Suppressor macrophage (primary cell): ENCODE measurements at places on chromosomes 5 and 9.

- no peak for DNase-seq
These were observed 33.2 kb downstream of the SLC22A4 start for GRCh38 chr5:132327252-132327955.

DNA sequence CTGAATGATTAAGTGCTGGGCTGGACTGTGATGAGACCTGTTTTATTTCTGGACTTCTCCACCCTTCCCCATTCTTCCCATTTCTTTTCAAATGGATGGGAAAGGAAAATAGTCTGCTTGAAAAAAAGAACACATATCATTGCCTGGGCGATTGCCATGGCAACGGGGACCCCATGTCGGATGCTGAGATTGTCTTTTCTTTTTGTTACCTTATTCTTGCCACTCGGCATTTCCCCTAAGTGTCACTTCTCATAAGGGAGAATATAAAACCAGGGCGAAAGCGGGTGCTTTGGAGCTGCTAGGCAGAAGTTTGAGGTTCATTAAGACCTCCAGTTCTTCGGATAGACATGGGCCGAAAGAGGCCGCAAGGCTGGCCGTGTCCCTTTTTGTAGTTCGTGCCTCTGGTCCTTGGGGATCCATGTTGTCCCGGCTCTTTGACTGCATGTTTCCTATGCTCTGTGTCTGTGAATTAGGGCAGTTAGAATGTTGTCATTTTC lies 763 bp downstream of the FGD3 start:
- DNase-seq, result no peak

DNA sequence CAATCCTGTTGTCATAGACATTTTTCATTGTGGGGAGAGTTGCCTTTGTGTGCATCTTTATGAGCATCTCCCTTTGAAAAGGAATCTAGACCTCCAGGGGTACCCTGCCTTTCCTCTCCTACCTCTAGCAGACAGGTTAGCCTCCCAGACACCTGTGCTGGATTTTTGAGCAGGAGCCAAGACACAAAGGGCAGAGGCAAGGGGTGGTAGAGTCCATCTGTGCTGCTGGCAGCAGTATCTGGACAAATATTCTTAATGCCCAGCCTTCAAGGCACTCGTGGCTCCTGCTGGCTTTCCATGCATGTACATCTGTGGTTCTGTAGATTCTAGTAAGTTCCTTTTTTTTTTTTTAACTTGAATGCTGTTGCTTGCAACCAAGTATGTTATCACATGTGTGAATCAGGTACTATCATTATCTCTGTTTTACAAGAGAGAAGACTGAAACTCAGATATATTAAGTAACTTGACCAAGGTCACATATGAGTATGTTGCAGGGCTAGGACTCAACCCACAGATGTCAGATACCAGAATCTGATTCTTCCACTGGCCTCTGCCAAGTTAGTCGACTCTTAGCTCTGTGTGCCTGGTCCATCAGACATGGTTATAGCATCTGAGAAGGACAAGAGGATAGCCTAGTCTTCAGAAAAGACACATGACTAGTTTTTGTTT lies 32.9 kb upstream of the GPR151 start:
- DNase-seq, result no peak

DNA sequence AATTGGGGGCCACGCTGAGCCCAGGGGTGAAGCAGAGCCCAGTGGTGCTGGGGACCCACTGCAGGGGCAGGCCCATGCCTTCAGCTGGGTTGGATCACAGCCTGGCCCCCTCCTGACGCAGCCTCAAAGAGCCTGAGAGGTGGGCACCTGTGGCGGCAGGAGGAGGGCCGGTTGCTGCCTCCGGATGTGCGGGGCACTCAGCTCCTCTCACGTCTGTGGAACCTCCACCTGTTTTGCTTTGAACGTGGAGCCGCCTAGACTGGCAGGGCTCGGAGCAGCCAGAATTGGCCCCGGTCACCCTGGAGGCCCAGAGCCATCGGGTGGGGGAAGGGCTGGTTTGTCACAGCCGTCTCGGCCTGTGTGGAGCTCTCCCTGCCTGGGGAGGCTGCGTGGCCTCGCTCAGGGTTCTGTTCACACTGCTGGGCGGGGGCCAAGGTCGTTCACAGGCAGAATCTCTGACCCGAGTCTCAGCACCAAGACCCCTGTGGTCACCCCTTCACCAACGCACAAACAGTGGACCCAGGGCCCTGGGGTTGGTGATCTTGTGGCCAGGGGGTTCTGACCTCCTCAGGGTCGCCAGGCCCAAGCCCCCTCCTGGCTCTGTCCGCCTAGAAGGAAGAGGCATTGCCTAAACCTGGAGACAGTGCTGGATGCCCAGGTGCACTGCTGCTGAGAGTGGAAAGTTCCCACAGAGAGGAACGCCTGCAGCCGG lies 9.2 kb upstream of the SLC9A3 start:
- no peak for DNase-seq

DNA sequence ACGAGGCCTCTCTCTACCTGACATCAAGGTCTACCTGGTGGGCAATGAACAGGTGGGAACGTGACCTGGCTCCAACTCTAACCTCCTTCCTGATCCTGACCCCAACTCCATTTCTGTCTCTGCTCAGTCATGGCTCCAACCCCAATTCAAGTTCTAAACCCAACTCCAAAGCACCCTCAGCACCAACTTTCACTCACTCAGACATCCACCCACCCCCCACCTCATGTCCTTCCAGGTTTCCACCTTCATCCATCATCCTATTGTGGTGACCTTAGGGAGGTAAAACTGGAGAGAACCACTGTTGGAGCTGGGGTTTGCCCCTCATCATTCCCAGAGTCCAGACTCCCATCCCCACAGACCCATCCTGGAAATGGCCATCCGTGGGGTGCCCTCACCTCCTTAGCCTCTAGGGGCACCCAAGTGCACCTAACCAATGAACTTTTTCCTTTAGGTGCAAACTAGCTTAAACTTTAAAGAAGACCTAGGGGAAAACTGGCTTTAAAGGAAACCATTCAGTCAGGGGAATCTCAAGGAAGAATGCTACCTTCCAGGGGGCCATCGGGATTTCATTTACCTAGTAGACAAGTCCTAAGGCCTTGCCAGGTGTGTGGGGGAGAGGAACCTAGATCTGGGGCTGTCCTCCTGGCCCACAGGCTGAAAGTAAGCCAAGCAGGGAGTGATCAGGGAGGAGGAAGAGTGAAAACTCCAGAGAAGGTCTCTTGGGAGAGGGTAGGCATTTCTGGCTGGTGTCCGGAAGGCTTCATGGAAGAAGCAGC lies 11.3 kb downstream of the RGS14 start:
- DNase-seq, result peak; percentile 48

- peak; percentile 86 for DNase-seq
These were observed 61.9 kb downstream of the DENND1A start for GRCh38 chr9:123868002-123868401.

GRCh38 chr5:10501554-10502075 lies 59.9 kb downstream of the ROPN1L start:
- DNase-seq, result no peak

DNA sequence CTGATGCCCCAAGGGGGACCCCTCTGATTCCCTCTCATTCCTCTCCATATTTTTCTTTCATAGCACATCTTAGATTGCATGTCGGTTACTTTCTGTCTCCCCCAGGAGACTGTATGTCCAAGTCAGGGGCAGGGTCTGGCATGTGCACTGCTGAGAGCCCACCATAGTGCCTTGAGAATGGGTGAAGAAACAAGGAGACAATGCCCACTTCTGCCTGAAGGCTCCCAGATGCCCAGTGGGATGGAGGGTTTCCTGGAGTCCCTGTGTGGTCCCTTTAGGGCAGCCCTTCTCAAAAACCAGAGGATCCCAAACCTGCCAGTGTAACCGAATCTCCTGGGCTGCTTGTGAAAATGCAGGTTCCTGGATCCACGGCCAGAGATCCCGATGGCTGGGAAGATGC lies 126.5 kb upstream of the LARP1 start:
- DNase-seq, result no peak

GRCh38 chr5:148387325-148387724 lies 3.6 kb downstream of the FBXO38 start:
- DNase-seq, result no peak

- DNase-seq, result no peak
These were observed 14.2 kb downstream of the IL4 start for GRCh38 chr5:132687995-132688394.

DNA sequence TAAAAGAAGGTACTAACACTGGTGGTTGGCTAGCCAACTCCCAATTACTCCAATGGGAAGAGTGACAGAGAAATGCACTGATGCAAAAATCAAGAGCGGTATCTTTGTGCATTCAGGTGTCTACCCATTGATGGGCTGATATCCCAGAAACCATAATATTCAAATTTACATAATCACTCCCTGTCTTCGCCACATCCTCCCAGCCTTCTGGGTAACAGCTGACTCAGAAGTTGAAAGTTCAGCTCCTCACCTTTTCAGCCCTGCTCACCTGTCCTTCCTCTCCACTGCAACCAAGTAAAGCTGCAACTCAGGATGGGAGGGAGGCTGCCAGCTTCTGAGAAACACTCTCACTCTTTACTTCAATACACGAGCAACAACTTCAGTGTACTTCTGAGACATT lies 6.9 kb downstream of the SUSD1 start:
- no peak for DNase-seq

GRCh38 chr5:78698191-78698791 lies 49.7 kb upstream of the LHFPL2 start:
- DNase-seq, result no peak

GRCh38 chr5:119418606-119419100 lies 33.6 kb upstream of the HSD17B4 start:
- no peak for DNase-seq

DNA sequence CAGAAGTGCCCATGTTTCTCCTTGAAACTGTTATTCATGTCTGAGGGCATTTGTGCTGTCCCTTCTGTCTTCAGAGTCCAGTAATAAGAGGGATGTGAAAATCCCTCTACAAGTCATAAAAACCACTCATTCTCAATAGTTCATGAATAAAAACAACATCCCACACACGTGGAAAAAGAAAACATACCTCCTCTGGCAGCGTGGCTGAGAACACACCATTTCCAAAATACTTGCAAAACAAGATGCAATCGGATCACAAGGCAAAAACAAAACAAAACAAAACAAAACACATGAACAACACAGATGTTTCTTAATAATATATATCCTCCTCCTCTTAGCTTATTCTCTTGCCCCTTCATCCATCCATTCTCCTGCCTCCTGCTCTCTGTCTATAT lies 71.0 kb upstream of the EQTN start:
- no peak for DNase-seq

- DNase-seq, result no peak
These were observed 30.7 kb downstream of the UHRF2 start for GRCh38 chr9:6443661-6444060.

- DNase-seq, result no peak
These were observed 15.9 kb upstream of the SYNPO start for GRCh38 chr5:150624334-150625163.

- no peak for DNase-seq
These were observed 65.5 kb upstream of the HSPB3 start for GRCh38 chr5:54390015-54390414.

- DNase-seq, result no peak
These were observed 10.1 kb downstream of the ISCA1 start for GRCh38 chr9:86272221-86272620.

- peak; percentile 53 for DNase-seq
These were observed 13.3 kb upstream of the STING1 start for GRCh38 chr5:139495638-139496435.

GRCh38 chr5:127077366-127077765 lies 4.1 kb upstream of the C5orf63 start:
- DNase-seq, result no peak

DNA sequence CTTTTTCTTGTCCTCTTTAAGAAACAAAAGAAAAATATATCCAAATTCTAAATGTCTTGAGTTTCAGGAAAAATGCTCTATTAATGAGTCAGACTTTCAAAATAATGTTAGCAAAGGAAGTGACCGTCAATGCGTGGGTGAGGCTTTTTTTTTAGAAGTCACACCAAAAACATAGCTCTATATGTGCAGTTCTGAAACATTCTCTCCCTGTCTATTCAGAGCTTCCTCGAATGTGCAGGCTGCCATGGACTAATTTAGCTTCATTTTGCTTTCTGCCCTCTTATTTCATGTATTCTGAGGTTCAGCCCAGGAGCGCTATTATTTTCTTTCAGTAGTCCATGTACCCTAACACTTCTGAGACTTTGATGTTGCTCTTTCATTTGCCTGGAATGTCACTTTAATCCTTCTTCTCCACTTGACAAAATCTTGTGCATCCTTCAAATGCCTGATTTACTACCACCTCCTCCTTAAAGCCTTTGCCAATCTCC lies 72.5 kb upstream of the RASA1 start:
- DNase-seq, result peak; percentile 88

DNA sequence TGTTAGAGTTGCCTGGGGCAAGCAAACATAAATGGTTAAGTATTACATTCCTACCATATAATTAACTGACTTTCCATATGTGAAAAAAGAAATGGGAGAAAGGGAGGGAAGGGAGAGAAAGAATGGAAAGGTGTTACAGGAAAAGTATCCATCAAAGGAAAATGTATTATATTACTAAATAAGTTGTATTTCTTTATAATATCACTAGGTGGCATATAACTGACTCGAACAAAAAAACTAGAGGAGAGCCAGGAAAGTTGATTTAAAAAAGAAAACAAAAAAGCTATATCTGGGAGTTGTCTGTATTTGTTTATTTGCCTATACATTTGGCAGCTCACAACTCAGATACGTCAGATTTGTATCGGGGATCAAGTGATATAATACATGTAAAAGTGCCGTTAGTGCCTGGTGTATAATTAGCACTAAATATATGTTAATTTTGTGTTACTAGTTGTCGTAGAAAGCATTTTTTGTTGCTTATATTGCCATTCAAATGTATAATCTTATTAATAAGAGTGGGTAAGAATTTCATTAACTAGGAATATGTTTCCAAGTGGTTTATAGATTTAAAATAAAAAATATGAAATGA lies 59.6 kb upstream of the ADAMTS19 start:
- no peak for DNase-seq

- DNase-seq, result peak; percentile 40
These were observed 4.7 kb upstream of the PPP1R26 start for GRCh38 chr9:135474915-135475314.

DNA sequence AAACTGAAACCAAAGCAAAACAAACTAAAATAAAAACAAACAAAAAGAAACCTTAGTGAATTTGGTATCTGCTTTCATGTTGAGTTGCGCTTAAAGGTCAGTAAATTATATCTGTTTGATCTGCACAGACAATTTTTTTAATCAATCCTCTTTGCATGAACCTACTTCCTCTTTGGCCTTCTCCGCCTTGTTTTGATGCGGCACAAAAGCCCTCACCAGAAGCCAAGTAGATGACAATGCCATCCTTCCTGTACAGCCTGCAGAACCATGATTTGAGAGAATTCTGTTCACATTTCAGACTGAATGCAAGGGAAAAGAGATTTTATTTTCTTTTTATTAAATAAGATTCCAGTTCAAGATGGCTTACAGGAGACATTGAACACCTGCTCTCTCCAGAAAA lies 473.6 kb upstream of the FTMT start:
- DNase-seq, result no peak

- no peak for DNase-seq
These were observed 154.2 kb downstream of the CCDC171 start for GRCh38 chr9:15707000-15707399.

GRCh38 chr5:107985144-107985543 lies 314.4 kb upstream of the EFNA5 start:
- DNase-seq, result peak; percentile 31

GRCh38 chr9:109401169-109401989 lies 80.5 kb upstream of the EPB41L4B start:
- peak; percentile 63 for DNase-seq
